ENCODE measurements at places on chromosomes 6 and 20. TPM values are rescaled to one million over a fixed set of nuclear protein-coding genes. Genes with fewer than 3 reads are reported as not detected.

GRCh38 chr6:52724042-52724405, 39.3 kb downstream of the GSTA2 start:
- H3K4me3 ChIP-seq: no peak overlapping the region
- no peak overlapping the region for H3K27ac ChIP-seq
- H3K27me3 ChIP-seq: no peaks in the 10 kb centered on the region
- H3K36me3 ChIP-seq: no peaks in the 10 kb centered on the region

DNA sequence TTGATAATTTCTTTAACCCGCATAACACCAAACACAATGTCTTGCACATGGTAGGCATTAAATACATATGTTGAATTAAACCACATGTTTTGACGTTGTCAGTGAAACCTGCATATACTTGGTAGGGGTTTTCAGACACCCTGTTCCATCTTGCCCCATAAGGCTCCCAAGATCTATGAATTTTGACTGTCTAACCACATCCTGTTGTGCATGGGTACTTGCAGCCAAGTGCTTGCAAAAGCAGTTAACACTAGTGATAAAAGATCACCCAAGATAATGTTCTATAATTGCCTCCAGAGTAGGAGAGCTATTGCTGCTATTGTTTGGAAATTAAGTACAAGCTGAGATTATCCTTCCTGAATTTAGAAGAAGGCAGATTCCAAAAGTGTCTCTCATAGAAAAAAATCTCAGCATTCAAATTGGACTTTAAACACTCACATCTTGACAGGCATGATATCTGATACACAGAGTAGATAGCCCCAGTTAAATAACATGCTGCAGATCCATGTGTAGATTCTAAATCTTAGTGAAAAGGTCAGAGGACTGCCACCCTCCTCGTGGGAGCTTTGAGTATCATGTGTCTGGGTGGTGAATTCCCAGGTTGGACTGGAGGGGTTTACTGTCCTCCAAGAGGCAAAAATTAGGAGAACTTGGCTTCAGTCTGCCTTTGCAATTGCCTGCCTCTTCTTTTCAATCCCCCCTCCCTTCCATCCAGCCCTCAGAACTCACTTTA, 25.8 kb upstream of the CCN6 start:
- peaks cover 24% of the 10 kb centered on the region for H3K4me1 ChIP-seq
- no peak overlapping the region for H3K27ac ChIP-seq
- peaks cover 2% of the 10 kb centered on the region for H3K36me3 ChIP-seq
- no peak for DNase-seq

The SRMS gene
- not detected for total RNA-seq

The KHDRBS2 gene
- total RNA-seq: 7.0 TPM

DNA sequence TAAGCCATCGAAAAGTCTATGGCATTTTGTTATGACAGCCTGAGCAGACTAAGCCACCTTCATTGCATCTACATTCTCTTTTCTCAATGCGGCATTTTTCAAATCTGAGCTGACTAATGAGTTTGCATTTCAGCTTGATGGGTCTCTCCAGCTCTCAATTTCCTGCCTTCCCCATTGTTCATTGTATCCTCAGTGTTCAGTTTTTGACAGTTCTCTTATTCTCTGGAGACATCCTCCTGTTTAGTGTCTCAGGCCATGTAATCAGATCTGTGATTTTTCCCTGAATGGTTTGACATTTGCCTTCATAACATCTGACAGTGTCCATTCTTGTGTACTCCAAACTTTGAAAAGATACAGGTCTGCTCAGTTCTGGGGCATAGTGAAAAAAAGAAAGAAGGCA, 27.9 kb upstream of the MCM3 start:
- H3K4me3 ChIP-seq: peak overlapping the region; percentile 3
- peaks cover 33% of the 10 kb centered on the region for H3K4me1 ChIP-seq
- H3K27ac ChIP-seq: peak overlapping the region; percentile 69
- no peak for DNase-seq
- H3K27me3 ChIP-seq: no peaks in the 10 kb centered on the region
- no peaks in the 10 kb centered on the region for H3K36me3 ChIP-seq

DNA sequence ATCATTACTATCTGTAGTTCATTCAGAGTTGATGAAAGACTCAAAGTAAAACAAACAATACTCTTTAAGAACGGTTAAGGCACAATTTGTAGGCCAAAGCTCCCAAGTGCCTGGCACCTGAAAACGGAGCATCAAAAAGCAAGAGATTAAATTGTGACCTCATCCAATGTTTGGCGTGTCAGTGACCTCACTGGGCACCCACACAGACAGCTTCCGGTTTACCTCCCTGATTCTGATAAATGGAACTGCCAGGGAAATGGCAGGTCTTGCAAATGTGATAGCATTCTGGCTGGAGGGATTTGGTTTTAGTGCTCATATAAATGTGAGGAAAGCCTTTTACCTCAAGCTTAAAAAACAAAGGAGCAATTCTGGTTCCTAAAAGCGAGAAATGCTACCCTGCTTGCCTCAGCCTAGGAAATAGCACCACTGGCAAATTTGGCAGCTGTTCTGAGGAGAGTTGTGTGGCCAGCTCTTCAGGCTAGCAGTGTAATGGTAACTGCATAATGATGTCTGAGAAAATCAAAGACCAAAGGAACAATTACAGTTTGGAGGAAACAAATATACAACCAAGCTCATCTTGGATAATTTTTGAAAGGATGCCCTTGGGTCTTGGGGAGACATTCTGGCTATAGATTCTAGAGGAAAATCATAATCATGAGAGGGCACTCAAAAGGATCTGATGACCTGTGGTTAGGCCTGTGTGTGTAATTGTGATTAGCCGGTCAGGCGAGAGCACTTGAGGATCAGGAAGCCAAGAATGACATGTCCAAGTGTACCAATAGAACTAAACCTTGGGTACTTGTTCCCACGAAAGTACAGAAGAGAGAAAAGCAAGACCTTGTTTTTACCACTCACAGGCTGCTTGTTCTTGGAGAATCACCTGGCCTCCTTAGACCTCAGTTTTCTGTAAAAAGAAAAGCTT, 174.3 kb downstream of the TFAP2B start:
- H3K36me3 ChIP-seq: no peaks in the 10 kb centered on the region
- H3K4me1 ChIP-seq: no peaks in the 10 kb centered on the region
- no peak overlapping the region for H3K27ac ChIP-seq
- no peaks in the 10 kb centered on the region for H3K27me3 ChIP-seq
